Testis (tissue), 5 donors: ENCODE measurements at places on chromosomes 7 and 10. TPM values are rescaled to one million over a fixed set of nuclear protein-coding genes. Genes with fewer than 3 reads are reported as not detected.

GRCh38 chr10:124450012-124450782 is at the start of gene NKX1-2:
Gene NKX1-2, minus strand, starts transcription at chr10:124450035. Its CDS starts 92 bp downstream, at chr10:124449943.
- peak; percentile 43 for DNase-seq

GRCh38 chr10:17564911-17565310 is 52.3 kb downstream of the HACD1 start:
- no peak for DNase-seq

GRCh38 chr7:132609222-132609621 is 33.0 kb upstream of the PLXNA4 start:
- no peak for DNase-seq

GRCh38 chr7:117146511-117146910 is 176.3 kb downstream of the WNT2 start:
- DNase-seq, result no peak

DNA sequence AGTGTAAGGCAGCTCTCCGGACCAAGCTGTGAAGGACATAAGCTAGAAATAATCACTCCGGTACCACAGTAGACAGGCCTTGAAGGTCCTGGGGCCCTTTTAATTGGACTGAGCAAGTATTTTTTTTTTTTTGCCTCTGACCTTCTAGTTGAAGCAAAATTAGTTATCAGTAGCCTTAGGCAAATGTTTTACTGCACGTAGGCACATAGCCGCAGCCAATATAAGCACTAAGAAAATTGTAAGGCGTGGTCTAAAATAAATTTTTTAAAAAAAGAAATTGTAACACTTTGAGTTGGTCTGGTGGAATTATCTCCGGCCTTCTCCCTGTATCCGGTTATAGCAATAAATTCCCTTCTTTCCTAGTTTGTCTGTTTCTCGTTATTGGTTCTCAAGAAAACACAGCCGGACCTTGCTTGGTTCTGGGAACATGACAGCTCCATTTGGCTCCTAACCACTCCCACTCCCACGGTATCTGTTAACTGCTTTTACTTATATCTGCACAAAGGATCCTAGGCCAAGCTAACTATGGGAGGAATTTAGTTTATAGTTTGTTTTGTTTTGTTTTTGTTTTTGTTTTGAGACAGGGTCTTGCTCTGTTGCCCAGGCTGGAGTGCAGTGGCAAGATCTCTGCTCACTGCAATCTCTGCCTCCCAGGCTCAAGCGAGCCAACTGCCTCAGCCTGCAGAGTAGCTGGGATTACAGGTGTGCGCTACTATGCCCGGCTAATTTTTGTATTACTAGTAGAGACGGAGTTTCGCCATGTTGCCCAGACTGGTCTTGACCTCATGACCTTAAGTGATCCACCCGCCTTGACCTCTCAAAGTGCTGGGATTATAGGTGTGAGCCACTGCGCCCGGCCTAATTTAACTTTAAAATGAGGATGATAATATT is 124.4 kb upstream of the KIF5B start:
- no peak for DNase-seq

Gene C10orf67
- 11.1 TPM for polyA plus RNA-seq

Gene AUTS2
- polyA plus RNA-seq, result 21.3 TPM

Gene ELN
- polyA plus RNA-seq, result 55.9 TPM
